ENCODE measurements at places on chromosomes 1 and 21.

DNA sequence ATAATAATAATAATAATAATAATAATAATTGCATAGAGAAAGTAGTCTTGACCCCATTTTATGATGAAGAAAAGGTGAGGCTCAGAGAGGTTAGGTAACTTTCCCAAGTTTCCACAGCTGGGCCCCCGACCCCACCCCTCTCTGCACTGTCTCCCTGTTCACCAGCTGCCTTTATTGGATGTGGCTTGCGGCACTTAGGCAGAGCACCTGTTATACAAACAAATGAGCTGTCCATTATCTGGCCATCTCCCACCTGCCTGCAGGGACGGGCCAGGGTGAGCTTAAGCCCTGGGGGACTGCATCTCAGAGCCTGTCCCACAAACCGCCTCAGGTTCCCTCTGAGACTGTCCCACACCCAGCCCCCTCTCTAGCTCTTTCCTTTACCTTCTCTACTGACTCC lies 10.1 kb upstream of the EFNA1 start:
- peak; percentile 50 for DNase-seq

DNA sequence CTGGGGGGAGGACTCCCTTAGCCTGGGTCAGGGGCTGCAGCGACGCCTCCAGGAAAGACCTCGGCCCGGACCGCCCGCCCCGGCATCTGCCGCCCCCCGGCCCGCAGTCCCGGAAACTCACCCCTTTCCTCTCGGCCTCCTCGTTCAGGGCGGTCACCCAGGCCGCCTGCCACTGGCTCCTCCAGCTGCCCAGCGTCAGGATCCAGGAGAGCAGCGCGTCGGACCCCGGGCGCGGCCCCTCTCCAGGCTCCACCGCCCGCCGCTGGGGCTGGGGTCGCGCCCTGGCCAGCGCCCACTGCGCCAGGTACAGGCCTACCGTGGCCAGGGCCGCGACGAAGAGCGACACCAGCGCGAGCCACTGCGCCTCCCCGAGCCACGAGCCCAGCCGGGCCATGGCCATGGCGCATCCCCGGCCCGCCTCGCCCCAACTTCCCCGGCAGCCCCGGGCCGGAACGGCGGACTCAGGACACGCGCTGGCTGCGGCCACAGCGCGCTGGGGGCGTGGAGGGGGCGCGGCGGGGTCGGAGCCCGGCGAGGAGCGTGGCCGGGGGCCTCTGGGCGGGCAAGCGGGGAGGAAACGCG lies 478 bp downstream of the C2CD2 start:
- no peak for DNase-seq

DNA sequence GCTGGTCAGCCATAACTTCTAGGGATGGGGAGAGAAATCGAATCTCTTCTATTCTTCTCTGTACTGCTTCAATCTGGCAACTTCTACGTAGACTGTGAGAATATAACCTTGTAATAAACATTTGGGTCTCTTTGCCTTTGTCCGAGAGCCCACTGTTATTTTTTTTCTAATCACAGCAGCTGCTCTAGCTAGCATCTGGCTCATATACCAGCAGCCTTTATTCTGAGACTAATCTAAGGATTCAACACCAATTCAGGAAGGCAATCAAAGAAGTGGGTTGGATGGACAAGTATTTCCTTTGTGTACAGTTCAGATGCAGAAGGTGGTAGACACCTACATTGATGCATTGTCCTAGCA lies 15.6 kb downstream of the PCP4 start:
- DNase-seq = no peak

DNA sequence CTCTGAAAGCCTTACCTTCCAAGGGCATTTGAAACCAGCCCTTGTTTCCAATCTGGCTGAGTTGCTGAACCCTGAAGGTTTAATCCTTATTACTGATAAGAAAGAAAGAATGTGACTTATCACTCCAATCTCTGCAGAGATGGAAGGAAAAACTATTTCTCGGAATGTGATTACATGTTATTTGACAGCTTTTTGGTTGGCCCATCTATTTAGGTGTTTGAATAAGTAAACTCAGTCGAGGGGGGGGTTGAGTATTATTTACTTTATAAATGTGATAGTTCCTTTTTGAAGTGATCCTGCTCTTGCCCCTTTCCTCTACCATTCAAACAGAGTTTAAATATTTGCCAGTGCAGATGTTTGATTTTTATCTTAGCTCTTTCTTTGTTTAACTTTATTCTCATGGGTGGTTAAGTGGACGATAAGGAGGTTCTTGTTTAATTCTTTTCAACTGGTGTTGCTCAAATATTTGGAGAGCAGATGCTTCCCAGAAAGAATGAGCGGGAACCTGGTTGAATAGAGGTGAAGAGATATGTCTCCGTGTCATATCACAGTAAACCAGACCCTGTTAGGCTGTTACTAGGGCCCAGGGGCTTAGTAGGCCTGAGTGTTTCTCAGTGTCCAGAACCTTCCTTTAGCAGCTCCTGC lies 126.1 kb downstream of the CACHD1 start:
- DNase-seq = peak; percentile 24

DNA sequence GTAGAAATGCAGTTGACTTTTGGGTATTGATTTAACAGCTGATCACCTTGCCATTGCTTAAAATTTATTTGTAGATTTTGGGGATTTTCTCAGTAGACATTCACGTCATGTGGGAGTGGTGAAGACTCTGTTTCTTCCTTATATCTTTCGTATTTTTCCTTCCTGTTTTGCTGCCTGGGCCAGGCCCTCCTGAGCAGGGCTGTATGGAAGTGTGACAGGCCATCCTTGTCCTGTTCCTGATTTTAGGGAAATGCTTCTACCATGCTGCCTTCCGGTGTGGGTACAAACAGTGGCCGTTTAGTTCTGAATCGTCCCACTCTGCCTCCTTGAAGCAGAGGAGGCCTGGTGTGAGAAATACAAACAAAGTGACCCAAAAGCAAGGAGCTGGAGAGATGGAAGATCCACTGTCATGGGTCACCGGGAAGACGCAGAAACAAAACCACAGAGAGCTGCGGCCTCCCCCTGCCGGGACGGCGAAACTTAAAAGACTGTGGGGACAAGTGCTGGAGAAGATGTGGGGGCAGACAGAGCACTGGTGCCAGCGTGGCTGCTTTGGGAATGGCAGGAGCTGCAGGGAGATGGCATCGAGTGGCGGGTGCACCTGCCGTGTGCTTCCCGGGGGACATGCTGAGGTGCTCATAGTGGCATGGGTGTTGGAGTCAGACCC lies 7.6 kb downstream of the AGPAT3 start:
- no peak for DNase-seq

DNA sequence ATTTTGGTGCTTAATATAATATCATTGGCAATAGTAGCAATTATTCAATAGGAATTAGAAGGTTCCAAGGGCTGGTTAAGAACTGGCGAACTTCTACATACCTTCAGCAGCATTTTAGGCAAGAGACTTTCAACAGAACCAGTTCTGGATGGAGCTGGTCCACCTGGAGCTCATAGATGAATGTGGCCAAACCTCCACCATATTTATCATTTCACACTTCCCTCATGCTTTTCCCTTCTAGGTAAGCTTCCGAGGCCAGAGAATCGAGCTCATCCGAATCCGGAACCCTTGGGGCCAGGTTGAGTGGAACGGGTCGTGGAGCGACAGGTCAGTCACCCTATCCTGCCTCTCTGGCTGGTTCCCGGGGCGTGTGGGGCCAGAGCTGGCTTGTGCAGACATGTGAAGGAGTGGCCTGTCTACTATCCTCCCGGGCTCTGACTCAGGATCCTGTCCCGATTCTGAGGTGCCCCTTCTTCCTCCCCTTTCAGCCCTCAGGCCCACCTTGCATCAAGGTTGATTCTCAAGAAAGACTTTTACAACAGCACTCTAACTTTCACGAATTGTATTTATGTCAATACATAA lies 24.7 kb downstream of the CAPN9 start:
- DNase-seq = no peak

- no peak for DNase-seq
These were observed 42.8 kb downstream of the ELK4 start for GRCh38 chr1:205589046-205589445.
